Fibroblast of lung (primary cell): ENCODE measurements at places on chromosomes 12 and 14.

DNA sequence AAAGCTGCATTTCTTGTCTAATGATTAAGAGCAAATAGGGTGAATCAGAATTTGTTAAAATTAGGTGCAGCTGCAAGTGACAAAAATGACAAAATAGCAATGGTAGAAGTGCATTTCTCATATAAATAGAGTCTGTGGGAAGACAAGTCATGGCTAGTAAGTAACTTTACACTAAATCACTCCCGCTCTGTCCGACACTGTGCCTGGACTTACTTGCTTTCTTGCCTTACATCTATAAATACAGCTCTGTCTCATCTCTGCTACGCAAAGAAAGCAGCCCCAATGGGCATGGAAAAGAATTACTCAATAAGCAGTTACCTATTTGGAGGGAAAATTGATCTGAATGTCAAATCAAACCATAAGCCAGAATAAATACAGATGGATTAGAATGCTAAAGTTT is 245.4 kb upstream of the KRR1 start:
- DNase-seq: no peak

DNA sequence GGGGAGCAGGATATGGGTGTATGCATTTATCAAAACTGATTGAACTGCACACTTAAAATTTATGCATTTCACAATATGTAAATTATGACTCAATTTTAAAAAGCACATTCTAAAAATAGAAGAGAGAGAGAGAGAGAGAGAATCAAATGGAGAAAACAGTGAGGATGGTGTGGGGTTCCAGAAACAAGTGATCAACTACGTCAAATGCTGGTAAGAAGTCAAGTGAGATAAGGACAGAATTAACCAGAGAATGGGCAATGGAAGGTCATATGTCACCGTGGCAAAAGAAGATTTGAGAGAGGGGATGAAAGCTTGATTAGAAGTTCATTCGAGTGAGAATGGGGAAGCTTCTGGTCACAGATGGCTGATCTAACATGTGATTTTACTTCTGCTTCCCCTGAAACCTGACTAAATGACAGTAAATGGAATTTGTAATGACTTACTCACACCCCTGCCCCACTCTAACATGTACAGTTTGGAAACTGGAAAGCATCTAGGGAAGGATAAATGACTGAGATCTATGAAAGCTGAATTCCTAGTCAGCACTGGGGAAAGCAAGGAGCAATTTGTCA is 276.5 kb upstream of the AMIGO2 start:
- DNase-seq: peak; percentile 38

- DNase-seq: no peak
Observed at GRCh38 chr12:103676893-103677292, 89.8 kb downstream of the STAB2 start.

GRCh38 chr12:113348849-113349536 is 9.4 kb upstream of the PLBD2 start:
- no peak for DNase-seq

DNA sequence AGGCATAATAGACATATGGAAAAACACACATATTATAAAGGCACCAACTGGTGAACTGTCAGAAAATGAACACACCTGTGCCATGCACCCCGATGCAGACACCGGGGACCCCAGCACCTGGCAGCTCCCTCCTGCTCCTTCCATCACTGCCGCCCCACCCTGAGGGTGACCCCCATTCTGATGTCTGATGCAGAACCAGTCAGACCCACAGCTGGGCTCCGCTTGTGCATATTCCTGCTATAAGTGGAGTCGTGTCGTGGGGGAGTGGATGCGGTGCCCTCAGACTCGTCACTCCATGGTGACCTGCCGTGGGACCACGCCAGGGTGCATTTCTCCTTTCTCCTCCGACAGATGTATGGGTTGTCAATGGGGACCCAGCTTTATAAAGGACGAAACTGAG is 45.7 kb upstream of the MEG3 start:
- no peak for DNase-seq

DNA sequence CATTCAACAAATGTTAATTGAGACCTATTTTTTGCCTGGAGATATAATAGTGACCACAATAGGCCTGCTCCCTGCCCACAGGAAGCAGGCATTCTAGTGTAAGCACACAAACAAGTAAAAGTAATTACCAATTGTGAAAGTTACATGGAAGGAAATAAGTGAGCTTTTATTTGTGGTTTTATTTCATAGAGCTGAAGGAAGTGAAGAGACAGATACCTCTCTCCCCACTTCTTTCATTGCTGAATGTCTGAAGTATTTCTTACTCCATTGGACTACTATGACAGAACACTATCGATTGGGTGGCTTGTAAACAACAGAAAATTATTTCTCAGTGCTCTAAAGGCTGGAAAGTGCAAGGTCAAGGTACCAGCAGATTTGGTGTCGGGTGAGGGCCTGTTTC is 183.5 kb downstream of the PRKCH start:
- DNase-seq: no peak

DNA sequence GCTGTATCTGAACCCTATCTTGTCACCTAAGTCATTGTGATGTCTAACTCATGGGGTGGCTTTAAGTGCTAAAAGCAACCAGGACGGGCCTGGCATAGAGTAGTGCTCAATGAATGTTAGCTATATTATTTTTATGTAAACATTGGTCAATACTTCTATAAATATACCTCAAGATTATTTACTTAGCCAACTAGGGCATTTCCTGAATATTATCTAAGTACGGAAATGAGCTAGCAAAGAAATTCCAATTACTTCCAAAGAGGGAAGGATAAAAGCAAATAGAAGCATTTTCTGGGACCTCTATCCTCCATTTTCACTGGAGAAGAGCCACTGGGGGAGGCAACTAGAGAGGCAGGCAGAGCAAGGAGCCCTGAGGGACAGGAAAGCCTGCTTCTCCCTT is 20.6 kb downstream of the CCDC92 start:
- peak; percentile 31 for DNase-seq

- no peak for DNase-seq
Observed at GRCh38 chr12:51917746-51918453, 10.6 kb downstream of the ACVRL1 start.

DNA sequence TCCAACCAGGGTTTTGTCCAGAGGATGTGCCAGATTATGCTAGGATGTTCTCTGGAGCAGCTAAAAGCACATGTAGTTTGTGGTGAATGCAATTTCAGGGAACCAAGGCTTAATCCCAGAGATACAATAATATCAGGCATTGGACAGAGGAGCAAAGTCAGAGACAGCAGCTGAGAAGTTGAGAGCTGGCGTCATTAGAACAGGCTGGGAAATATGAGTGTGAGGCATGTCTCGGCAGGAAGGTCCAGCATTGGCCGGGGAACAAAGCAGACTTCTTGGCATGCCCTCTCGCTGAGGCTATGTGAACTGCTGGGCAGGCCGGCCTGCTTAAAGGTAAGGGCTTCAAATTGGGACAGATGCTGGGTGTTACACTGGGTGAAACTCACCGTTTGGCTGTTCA is 125.4 kb downstream of the CAND1 start:
- DNase-seq: peak; percentile 50

DNA sequence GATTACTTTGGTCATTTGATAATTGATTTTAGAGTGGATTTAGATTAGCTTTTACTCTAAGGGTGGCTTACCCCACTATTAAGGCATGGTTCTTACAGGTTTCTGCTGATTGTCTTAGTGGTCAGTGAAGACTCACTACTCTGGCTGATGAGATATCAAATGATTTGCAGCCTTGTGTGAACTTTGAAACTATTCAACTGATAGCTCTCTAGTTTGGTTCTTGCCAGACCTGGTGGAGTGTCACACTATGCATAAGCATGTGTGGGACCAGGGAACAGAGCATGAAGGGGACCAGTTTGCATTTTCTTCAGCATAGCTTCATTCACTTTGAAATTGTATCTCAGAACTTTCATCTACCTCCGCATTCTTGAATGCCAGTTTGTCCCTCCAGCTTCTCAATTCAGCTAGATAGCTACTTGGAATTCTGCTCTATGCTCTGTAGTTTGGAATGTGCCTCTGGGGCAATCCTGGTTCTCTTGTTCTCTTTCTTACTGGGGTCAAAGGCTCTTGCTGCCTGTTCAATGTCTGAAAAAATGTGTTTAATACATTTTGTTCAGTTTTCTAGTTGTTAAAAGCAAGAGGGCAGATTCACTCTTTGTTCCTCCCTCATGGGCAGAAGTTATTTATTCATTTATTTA is 12.7 kb downstream of the SCYL2 start:
- DNase-seq: peak; percentile 5

DNA sequence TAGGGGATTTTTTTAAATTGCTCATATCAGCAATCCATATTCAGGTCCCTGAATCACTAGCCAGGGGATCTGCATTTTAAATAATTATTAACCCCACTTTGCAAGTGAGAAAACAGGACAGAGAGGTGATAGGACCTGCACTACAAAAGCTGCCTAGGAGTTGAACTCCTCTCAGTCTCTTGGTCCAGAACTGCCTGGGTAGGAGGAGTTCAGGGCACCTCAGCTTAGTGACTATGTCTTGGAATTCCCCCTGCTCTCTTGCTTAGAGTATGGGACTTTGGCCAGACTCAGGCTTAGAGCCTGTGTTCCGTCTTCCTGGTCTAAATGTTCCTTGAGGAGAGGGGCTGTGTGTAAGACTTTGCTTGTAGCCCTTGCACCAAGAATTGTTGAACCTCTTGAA is 68.2 kb upstream of the WSCD2 start:
- no peak for DNase-seq

DNA sequence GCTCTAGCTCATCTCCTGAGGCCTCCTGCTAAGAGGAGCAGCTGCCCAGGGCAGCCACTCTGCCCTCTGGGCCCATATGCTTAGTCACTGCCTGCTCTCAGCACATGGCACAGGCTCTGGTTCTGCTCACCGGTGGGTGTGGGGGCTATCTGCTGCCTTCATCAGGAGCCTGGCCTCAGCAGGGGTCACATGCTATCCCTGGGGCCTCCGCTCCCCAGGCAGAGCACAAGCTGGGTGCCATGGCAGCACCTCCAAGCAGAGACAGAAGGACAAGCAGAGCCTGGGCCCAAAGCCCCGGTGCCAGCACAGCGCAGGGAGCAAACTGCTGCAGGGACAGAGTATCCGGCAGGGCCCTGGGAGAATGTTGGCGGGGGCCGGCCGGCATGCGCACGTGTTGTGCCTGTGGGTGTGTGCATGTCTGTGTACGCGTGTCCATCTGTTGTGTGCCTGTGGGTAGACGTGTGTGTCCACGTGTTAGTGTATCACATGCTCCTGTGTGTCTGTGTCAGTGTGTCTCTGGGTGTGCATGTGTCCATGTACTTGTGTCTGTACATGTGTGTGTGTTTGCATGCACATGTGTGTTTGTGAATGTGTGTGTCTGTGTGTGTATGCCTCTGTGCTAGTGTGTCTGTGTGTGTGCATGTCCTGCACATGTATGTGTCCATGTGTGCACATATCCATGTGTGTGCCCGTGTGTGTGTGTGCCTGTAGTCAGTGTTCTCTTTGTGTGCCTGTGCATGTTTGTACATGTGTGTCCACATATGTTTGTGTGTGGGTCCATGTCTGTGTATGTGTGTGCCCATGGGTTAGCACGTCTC is 326.9 kb downstream of the TMEM121 start:
- DNase-seq: no peak

- no peak for DNase-seq
Observed at GRCh38 chr12:56243731-56244181, 13.9 kb downstream of the SLC39A5 start.

GRCh38 chr14:54003064-54003463 is 46.4 kb upstream of the BMP4 start:
- DNase-seq: no peak

- DNase-seq: no peak
Observed at GRCh38 chr14:83575301-83575700, 1954.6 kb upstream of the FLRT2 start.

- no peak for DNase-seq
Observed at GRCh38 chr12:101671157-101671791, 26.2 kb upstream of the CHPT1 start.

DNA sequence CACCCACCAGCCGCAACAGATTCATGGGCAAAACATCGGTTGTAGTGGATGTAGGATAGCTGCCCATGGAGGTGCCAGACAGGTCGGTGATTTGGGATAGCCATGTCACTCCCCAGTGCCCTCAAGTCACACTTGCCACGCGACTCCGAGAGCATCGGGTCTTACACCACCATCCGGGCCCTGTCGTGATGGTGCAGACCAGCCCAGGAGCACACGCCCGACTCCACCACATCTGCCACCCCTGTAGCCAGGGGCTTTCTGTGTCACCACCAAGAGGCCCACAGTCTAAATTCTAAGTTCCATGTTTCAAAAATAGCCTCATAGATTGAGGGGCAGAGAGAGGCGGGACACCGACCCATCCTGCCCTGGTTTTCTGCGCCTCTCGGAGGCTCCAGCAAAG is 18.0 kb downstream of the FOXN4 start:
- no peak for DNase-seq

DNA sequence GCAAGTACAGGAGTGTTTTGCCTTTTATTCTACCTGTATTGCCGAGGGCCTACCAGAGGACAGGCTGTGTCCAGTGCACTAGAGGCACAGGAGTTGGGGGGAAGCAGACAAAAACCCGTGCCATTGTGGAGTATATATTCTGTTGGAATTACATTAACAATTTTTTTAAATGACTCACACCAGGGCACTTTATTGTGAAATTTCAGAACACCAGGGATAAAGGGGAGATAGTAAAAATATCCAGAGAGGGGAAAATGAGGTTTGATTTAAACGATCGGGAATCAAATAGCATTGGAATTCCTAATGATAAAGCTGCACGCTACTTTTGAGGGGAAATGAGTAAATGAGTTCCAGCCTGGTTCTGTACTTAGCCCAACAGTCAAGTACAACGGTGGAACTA is 123.2 kb downstream of the PELI2 start:
- peak; percentile 22 for DNase-seq

DNA sequence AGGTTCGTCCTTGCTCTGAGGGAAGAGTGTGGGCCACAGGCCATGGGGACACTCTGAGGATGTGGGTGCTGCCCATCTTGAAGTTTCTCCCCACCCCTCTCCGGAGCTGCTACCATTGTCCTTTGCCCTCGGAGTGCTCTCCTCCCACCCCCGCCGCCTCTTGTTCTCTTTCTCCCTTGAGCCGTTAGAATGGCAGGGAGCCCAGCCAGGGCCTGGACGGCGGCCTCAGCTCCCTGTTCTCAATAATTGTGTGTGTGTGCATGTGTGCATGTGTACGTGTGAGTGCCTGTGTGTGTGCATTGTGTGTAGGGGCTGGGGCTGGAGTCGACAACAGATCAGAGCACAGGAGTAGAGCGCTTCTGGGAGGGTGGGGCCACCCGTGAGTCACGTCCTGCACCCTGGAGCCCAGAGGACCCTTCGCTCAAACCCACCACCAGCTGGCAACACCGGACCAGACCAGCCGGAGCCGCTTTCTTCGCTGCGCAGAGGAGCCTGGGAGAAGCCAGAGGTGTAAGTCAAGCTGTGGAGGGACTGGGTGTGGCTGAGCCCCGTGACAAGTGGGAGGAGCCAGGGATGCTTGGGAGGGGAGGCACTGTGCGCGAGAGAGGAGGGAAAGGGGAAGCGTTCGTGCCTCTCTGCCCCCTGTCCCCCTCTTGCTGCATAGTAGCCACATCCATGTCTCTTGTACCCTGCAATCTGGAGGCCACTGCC is 25.9 kb upstream of the KCNA5 start:
- no peak for DNase-seq

- DNase-seq: no peak
Observed at GRCh38 chr12:1728824-1729223, 38.0 kb downstream of the ADIPOR2 start.

GRCh38 chr14:68977718-68978171 is 1.4 kb downstream of the ACTN1 start:
- peak; percentile 95 for DNase-seq
